ENCODE measurements at places on chromosomes 1 and 21.

DNA sequence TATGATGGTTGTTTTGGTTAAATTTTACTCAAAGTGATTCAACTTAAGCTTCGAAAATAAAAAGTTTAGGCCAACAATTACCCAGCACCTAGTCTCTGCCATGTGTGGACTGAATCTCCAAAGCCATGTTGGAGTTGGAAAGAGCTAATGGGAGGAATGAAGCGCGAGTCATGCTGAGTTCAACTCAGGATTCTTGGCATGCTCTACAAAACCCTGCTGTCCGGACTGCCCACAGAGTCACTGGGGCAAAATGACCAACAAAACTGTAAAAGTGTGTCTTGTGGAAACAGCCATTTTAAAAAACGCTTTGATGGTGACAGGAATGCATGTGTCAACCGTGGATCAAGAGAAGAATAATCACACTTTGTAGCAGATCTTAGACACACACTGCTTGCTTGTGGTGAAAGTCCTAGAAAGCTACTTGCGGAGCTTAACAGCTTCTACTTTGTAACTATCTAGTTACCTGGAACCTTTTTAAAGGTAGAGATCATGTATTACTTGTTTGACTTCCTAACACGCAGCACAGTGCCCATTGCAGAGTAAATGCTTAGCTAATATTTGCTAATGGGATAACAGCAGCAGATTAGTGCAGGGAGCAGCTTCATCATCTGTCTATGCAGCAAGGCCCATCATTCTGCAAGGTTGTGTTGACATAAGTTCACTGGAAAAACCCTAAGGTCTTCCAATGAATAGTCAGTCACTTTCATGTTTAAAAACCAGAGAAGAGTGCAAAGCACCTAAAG lies 7.0 kb upstream of the GBP6 start:
- no peak for DNase-seq

DNA sequence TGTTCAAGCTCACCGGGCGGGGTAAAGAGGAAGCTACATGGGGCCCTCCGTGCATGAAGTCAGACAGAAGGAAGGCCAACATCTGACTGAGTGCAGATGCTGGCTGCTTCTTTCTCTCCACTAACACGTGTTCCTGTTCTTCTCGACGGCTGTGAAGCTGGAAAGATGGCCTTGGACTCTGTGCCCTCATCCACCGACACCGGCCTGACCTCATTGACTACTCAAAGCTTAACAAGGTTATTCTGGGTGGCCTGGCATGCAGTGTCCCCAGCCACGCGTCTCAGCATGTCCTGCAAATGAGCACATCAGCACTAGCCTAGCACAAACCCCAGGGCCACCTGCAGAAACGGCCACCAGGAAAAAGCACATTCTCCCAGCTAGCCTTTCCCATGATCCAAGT lies 41.2 kb downstream of the ACTN2 start:
- no peak for DNase-seq

GRCh38 chr1:24964811-24965570 lies 34.9 kb upstream of the RUNX3 start:
- no peak for DNase-seq

GRCh38 chr1:5456090-5456811 lies 536.0 kb downstream of the NPHP4 start:
- no peak for DNase-seq

DNA sequence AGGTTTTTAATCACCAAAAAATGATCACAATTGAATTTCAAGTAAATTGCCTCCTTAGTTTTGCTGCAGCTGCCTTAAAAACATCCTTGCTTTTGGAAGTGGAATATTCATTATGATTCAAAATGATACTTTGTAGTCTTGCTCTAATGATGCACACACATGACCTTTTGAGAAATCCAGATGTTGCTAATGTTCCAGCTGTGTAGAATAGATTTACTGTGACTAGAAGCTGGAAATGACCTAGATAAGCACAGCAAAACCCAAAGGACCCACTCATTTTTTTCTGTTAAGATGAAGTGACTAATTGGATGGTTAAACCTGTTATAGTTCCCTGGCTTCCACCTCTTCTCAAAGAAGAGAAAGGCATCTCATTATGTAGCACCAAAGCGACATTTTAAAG lies 64.6 kb upstream of the RALGPS2 start:
- DNase-seq = no peak

- no peak for DNase-seq
Measured at GRCh38 chr1:185033686-185034085, 11.7 kb upstream of the RNF2 start.

Measured in iPS DF 6.9 (cell line).